CD4-positive, alpha-beta T cell treated with Interferon alpha-2 for 1 hour (primary cell): ENCODE measurements at places on chromosomes 7 and 10.

DNA sequence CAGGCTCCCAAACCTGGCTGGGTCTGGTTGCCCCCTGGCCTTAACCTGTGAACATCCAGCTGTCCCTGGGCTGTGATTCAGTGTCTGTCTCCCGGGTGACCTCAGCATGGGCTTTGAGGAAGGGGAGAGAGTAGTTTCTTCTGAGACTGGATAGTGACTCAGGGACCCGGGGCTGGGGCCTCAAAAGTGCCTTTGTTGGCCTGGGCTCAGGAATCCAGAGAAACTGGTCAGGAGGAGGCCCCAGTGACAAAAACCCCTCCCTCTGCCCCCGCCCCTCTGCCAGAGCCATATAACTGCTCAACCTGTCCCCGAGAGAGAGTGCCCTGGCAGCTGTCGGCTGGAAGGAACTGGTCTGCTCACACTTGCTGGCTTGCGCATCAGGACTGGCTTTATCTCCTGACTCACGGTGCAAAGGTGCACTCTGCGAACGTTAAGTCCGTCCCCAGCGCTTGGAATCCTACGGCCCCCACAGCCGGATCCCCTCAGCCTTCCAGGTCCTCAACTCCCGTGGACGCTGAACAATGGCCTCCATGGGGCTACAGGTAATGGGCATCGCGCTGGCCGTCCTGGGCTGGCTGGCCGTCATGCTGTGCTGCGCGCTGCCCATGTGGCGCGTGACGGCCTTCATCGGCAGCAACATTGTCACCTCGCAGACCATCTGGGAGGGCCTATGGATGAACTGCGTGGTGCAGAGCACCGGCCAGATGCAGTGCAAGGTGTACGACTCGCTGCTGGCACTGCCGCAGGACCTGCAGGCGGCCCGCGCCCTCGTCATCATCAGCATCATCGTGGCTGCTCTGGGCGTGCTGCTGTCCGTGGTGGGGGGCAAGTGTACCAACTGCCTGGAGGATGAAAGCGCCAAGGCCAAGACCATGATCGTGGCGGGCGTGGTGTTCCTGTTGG, at the start of gene CLDN4:
Gene CLDN4, plus strand, starts transcription at position 316 of the 903 bp plus-strand sequence. Its CDS starts 206 bp downstream, at position 522.
- DNase-seq: no peak

GRCh38 chr7:54841772-54842697, 83.0 kb upstream of the SEC61G start:
- no peak for DNase-seq

DNA sequence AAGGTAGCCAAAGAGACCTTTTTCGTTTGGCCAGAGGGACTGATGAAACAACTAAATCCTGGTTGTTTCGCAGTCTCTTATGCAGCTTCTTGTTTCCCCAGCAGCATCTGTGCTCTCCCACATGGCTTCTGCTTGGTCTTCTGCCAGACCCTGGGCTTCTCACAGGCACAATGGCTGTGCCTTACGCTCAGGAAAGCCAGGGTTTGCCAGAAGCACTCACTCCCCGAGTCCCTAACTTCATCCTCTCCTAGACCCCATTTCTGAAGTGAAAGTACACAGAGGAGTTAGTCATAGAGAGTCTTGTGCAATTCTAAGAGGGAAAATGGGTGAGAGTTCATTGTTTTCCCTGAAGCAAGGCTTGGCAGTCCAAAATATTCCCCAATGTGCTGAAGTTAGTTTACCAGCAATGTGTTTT, 121.7 kb downstream of the EVX1 start:
- no peak for DNase-seq

DNA sequence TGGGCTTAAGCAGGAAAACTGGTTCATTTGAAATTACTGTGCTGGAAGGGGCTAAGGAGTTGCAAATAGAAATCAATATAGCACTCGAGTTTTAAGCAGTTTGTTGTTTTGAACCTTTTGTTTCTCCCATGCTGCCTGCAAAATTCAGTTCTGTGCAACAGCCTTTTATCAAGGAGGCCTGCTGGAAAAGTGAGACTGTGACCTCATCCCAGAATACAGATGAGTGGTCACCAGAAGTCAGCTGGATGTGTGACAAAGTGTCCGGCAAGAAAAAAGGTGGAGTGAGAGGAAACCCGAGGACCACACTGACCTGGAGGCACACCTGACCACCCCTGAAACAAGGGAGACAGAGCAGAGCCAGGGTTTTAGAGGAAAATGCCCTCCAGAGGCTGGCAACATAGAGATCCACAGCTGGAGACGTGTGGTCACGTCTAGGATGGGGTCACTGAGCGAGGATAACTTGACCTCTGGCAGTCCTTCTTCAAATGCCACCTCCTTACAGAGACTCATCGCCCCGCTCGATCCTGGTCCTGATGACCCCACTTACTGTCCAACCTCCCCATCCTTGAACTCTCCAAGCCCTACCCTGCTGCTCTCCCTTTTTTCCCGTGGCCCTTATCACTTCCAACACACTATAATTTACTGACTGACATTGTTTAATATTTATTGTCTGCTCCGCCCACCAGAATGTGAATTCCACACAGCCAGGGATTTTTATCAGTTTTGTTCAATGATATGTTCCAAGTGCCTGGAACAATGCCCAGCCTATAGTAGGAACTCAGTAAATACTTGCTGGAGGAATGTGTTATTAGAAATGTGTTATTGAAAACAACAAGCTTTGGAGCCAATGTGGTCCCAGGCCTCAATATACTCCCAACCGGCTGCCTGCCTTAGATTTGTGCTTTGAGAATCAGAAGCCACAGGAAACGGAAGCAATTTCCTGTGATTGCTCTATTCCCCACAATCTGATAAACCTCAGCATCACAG, 243.8 kb downstream of the GLI3 start:
- no peak for DNase-seq

DNA sequence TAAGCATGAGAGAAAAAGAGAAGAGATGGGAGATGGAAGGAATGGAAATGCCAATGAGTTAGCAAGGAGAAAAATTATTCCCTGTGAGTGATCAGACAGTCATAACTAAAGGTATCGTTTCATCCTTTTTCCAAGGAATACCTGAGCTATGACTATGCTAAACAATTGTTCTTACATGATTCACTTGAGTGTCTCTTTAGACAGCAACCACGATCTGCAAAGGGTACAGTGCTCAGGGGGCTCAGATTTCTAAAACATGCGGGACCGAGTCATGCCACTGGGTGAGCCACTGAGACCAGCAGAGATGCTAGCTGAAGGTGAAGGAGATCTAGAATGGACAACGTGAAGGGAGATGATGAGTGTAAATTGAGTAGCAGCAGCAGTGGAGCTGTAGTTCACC, 78.0 kb upstream of the CTTNBP2 start:
- no peak for DNase-seq

DNA sequence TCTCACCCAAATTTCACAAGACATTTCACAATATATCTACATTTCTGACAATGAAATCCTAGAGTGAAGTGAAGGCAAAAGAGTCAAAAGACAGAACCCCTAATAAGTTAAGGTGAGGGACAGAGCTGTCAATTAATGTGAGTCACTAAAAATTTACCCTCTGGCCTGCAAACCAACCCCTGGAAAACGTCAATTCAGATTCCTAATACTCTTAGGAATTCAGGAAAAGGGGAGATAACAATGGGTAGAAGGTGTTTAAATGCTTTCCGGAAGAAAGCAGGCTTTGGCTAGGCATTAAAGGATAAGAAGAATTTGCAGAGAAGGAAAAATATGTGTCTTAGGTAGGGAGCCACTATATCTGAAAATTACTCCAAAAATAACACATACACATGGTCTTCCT, 299.6 kb downstream of the INHBA start:
- no peak for DNase-seq

- no peak for DNase-seq
These were observed 319.3 kb upstream of the GHITM start for GRCh38 chr10:83820033-83820432.

DNA sequence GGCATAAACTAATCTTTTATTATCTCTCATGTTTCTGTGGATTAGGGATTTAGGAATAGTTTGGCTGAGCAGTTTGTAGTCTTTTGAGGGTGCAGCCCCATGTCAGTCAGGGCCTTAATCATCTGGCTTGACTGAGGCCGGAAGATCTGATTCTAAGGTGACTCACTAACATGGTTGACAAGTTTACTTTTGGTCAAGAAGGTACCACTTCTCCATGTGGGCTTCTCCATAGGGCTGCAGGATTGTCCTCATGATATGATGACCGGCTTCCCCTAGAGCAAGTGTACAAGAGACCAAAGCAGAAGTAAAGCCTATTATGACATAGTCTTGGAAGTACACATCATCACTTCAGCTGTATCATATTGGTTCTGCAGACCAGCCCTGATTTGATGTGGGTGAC, 45.9 kb upstream of the OIT3 start:
- no peak for DNase-seq

GRCh38 chr7:14690075-14690474, 212.5 kb downstream of the DGKB start:
- DNase-seq: no peak

- no peak for DNase-seq
These were observed 8.3 kb upstream of the WASL start for GRCh38 chr7:123757095-123757494.

DNA sequence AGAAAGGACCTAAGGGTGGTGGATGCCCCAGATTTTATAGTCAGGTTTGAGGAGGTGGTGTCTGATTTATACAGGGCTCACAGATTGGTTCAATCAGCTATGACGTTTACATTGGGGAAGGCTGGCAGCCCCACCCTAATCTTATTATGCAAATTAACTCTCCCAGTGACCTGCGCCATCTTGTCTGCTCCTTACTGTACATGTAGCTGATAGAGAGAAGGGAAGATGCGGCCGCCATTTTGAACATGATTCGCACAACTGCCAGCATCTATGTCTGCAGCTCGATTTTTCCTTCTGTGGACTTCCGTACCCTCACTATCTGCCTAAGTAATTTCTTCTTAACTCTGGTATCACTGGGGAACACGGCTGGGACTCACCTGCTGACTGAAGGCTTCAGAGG, 619.0 kb upstream of the DPP6 start:
- no peak for DNase-seq

- no peak for DNase-seq
These were observed 9.6 kb upstream of the AGR3 start for GRCh38 chr7:16891338-16891737.

DNA sequence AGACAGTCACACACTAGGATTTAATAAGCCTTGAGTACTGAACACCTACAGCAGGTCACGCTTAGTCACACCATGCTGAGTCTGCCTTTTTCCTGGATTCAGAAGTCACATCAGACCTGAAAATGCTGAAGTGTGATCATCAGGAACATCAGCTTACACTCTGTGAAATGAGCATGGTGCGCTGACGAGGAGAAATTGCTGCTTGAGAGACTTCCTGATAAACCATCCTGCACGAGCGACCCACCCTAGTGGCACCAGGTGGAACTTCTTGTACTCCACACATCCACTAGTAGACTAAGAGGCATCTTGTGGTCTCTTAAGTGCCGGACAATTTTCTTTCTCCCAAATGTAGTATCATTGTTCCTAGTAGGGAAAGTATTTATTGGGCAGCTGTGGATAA, 51.8 kb upstream of the MRLN start:
- no peak for DNase-seq

GRCh38 chr7:154960063-154960790, 42.7 kb downstream of the PAXIP1 start:
- DNase-seq: no peak

DNA sequence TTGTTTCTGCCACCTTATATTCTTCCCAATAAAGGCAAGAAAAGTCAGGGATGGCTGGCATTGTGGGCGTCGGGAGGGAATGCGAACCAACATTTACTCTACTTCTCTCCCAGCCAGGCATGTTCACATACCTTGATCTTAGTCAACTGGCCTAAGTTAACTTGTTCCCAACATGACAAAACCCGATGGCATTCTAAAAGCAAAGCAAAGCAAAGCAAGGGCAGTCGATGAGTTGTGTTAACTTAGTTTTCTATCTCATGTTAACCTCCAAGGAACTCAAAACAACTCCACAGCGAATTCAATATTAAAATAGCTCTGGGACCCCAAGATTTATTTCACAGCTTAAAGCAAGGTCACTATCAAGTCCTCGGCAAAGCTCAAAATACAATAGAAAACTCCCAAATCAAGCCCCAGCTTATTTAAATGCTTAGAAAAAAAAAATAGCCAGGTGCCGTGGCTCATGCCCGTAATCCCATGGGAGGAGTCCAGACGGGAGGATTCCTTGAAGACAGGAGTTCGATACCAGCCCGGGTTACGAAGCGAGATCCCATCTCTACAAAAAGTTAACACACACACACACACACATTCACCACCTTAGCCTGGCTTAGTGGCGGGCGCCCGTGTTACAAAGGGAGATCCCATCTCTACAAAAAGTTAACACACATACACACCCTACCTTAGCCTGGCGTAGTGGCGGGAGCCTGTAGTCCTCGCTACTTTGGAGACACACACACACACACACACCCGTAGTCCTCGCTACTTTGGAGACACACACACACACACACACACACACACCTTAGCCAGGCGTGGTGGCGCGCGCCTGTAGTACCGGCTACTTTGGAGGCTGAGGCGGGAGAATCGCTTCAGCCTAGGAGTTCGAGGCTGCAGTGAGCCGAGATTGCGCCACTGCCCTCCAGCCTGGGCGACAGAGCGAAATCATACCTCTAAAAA, 901 bp upstream of the CCNY start:
- peak; percentile 3 for DNase-seq

DNA sequence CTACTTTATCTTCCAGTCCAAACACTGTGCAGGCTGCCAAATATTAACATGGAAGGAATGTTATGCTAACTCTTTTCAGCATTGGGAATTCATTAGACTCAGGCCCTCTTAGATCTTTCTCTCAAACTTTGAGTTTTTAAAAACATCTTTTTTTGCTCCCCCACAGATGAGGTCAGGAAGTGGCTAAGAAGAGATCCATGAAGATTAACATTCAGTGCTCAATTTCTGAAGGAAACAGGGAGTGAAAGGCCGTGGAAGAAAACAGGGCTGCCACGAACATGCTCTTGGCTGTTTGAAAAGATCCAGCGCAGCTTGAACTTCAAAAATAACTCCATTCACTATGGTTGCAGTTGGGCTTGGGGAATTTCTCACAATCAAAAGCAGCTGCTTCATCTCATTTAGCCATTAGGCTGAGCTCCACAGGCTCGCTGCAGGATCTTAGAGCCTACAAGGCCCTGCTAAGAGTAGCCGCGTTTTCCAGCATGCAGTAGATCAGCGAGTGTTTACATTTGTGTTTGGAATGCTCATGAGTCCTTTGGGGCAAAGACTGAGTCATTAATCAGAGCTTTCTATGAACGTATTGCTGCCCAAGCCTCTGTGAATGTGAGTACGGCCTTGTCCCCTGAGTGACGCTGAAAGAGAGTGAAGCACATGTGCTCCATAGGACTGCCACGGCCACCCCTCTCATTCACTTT, 41.2 kb upstream of the TNS3 start:
- no peak for DNase-seq
